ENCODE measurements at places on chromosomes 2 and 18. TPM values are rescaled to one million over a fixed set of nuclear protein-coding genes. Genes with fewer than 3 reads are reported as not detected.

OTOS gene
- total RNA-seq: not detected

- no peak for DNase-seq
Observed at GRCh38 chr2:110657724-110658305, 20.0 kb downstream of the BUB1 start.

DNA sequence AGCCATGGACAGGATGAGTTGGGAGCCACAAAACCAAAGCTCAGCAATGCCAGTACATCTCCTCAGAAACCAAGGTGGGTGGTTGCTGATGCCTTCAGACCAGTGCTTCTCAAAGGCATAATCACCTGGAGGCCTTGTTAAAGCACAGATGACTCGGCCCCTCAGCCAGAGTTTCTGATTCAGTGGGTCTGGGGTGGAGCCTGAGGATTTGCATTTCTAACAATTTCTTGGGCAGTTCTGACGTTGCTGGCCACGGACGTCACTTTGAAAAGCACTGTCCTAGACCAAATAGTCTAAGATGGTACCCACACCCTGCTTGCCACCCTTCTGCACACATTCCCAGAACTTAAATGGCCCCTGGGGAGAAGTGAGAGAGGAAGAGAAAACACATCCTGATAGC lies 24.1 kb upstream of the CDH2 start:
- no peak for DNase-seq

DNA sequence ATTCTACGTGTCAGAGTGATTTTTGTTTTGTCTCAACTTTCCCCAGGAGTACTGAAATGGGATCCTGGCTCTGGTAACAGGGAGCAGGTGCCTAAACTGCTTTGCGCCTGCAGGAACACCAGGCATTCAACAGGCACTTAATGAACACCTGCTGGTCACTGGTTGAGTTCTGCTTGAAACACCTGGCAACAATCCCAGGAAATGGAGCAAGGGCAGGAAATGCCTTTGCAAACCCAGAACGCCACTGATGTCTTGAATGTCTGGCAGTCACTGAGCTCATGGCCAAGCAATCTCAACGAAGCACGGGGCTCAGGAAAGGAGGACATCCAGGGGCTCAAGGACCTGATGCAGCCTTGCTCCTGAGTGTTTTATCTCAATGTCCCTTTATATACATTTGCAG lies 360.0 kb upstream of the RAB6C start:
- DNase-seq: no peak

DNA sequence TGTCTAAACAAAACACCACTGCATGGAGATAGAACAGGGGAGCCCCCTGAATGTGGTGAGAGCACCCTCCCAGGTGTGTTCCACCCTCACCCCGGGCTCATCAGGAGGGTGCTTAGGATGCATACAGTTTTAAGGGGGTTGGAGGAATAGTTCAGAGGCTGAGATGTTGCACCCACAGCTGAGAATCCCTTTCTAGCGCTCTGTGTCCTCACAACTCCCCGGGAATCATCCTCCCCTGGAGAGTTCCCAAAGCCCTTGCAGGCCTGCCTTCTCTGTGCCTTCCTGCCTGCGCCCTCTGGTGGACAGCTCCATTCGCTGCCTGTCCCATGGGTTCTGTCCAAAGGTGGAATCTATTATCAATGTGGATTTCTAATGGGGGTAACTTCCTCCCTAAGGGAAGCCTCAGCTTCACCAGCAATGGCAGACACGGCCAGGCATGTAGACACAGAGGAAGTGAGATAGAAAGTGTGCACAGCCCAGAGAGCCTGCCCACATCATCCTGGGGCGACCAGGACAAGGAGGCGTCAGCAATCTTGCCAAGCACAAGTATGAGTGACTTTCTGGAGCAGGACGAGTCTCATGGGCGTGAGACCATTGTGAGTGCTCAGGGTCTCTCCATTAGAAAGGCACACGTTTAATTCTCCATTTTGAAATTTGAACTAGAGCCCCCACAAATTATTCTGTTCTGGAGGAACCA lies 1.2 kb upstream of the UGT1A5 start:
- DNase-seq: peak; percentile 63

KIF1A gene
- 0.75 TPM for total RNA-seq

DNA sequence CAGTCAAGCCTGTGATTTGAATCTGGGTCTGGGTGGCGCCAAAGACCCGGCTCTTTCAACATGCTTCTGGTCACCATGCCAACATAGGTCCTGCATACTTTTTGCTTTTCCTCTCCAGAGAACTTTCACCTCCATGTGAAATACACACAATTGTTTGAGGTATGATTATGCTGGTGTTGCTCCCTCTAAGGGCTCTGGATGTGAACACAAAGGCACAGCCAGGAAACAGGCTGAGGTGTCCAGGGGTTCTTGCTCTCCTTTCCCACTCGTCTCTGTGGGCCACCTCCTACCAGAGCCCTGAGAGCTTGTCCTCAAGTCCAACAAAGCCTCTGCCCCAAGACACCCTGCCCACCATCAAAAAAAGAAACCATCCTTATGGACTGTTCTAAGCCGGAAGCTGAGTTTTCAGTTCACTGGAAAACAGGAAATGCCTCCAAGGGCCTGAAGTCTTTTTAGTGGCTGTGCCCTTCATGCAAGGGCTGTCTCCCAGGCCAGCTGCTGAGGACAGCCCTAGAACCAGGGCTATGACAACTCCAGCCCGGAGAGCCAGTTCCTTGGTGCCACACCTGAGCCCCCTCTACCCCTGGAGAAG lies 100.2 kb upstream of the EPAS1 start:
- DNase-seq: no peak

SLC14A1 gene
- 0.34 TPM for total RNA-seq

- no peak for DNase-seq
Observed at GRCh38 chr2:109270505-109271312, 141.7 kb downstream of the SH3RF3 start.
